ENCODE measurements at places on chromosomes 4 and X.

- no peak for DNase-seq
Measured at GRCh38 chr4:155954118-155954685, 536 bp upstream of the CTSO start.

- DNase-seq: no peak
Measured at GRCh38 chr4:153497091-153497531, 31.0 kb downstream of the TMEM131L start.

- no peak for DNase-seq
Measured at GRCh38 chrX:109974906-109975655, 27.8 kb upstream of the TMEM164 start.

GRCh38 chr4:37662251-37662650, 23.9 kb downstream of the RELL1 start:
- DNase-seq: no peak

GRCh38 chr4:140931911-140932310, 175.7 kb upstream of the TBC1D9 start:
- no peak for DNase-seq

GRCh38 chr4:141207961-141208360, 12.7 kb upstream of the ZNF330 start:
- no peak for DNase-seq

GRCh38 chrX:32408389-32408788, 803.0 kb downstream of the DMD start:
- DNase-seq: peak; percentile 0
